ENCODE measurements at places on chromosomes 16 and 17.

GRCh38 chr16:56475201-56475600 lies 23.8 kb downstream of the OGFOD1 start:
- DNase-seq, result no peak

DNA sequence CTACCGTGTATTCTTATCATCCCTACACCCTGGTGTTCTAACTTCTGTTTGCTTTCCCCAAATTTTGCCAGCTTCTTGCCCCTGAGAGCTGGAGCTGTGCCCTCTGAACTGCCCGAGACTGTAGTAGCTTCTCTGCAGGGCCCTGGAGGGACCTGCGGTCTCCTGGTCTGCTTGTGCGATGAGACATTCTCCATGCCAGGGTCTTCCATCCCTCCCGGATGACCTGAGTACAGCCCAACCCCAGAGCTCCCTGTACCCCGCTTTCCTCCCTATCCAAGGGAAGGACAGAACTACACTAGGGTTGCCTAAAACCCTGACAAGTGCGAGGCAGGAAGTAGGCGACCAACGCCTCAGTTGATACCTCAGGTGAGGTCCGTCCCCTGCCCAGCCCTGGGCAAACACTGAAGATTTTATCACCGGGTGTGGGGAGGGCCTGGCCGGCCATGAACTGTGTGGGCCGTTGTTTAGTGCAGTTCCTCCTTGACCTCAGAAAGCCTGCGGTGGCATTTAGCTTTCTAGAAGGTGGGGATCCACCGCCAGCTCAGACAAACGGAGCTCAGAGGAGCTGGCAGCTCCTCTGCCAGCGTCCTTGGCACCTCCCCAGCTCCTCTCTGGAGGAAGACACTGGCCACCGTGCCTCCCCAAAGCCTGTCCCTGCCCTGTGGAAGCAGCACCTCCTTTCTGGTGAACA lies 13.7 kb downstream of the CANT1 start:
- DNase-seq, result no peak

DNA sequence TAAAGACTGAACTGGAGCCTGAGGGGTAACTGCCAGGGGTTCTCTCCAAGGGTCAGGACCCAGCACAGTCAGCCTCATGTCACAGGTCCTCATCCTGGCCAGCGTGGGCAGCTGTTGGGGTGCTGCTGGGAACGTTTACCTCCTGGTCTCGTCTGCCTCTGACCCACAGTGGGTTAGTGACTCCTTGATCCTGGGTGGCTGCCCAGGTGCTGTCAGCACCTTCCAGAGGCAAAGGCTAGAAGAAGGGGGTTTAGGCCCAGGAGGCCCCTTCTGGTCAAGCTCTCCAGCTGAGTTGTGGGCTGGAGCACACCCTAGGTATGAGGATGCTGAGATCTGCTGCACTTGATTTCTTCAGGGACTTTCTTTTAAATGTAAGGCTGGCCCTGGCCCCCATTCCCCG lies 30.3 kb downstream of the AKAP1 start:
- DNase-seq, result no peak

- no peak for DNase-seq
Observed at GRCh38 chr16:31474173-31474714, 2.3 kb downstream of the TGFB1I1 start.

DNA sequence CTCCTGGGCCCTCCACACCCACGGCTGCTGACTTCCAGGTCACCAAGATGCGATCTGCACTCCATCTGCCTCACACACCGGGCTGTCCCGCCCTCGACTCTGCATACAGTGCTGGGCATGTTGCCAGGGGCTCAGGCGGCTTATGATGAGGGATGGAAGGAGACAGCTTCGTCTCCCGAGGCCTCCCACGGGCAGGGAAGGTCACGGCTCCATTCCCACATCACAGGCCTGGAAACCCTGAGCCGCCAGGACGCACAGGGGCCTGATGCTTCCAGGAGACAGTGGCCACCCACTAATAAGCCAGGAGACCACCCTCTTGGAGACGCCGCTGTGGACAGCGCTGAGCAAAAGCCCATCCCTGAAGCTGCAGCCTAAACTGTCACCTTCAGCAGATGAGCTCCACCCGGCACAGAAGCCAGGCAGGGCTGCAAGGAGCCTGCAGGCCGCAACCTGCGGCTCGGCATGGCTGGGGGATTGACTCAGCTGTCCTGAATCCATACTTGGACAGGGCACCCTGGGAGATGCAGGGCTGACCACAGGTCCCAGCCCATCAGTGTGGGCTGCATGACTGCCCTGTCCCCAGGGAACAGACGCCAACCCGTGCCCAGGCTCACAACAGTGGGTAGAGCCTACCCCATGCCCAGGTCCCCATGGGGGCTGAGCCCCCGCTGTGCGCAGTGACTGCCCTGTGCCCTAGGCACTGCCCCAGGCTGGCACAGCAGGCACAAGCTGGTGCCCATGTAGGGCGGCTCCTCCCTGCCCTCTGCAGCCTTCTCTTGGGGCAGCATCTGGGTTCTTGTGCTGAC lies 34.4 kb downstream of the SLC7A5 start:
- DNase-seq, result no peak

DNA sequence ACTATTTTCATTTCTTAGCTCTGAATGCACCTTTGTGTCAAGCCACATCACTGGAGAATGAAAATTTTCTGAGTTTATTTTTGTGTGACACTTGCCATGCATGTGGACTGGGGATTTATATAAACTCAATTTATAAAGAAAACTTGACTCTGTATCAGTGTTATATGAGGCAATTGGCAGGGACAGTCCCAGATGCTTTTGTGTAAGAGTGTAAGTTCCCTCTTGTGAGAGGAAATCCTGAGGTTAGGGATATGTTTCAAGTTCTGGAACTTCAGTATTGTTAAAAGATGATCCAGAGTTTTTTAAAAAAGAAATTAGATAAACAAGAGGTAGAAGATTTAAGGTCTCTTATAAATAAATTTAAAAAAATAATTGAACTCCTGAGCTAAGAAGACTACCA lies 10.9 kb upstream of the CCL8 start:
- no peak for DNase-seq

GRCh38 chr16:82995286-82995923 lies 368.6 kb downstream of the CDH13 start:
- DNase-seq, result no peak

GRCh38 chr17:50034498-50035364 lies 21.2 kb upstream of the ITGA3 start:
- DNase-seq, result no peak

GRCh38 chr17:45925311-45925710 lies 31.0 kb downstream of the MAPT start:
- no peak for DNase-seq

- no peak for DNase-seq
Observed at GRCh38 chr17:62057696-62058095, 7.4 kb downstream of the MED13 start.

DNA sequence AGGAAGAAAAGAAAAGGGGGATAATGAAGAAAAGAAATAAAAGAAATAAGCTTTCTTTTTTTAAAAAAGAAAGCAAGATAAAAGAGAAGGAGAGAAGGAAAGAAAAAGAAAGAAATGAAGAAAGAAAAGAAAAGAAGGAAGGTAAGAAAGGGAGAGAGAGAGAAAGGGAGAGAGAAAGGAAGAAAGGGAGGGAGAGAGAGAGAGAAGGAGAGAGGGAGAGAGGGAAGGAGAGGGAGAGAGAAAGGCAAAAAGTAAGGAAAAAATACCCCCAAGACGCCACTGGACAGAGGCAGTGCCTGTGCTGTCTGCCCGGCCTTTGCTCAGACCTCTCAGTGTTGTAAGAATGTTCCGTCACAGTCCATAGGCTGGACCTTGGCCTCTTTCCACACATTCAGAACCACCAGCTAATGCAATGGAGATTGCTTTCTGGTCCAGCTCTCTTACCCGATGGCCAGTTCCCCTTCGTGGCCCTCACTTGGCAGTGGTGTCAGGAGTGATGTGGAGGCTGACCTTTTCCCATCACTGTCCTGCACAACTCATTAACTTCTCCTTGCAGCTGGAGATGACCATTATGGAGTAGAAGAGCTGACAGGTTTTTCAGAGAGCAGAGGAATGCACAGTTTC lies 14.3 kb upstream of the HNF1B start:
- no peak for DNase-seq

- DNase-seq, result no peak
Observed at GRCh38 chr17:17507465-17508011, 11.3 kb upstream of the RASD1 start.

DNA sequence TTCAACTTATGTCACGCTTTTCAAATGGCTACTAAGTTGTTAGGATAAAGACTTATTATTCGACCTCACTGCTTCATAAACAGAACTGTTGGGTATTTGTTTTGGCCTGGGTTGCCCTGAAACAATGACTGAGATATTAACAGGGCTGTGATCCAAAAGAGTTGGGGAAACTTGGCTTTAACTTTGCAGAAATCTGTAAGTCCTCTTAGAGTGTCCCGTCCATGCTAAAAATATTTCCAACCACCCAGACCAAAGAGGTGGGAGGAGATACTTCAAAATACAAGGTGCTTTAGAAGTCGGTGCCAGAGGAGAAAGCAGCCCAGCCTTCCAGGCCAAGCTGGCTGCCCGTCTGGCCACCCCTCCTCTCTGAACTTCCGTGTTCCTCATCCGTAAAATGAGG lies 16.1 kb upstream of the SPATA32 start:
- DNase-seq, result no peak

GRCh38 chr17:60716766-60717165 lies 39.1 kb downstream of the BCAS3 start:
- no peak for DNase-seq

- no peak for DNase-seq
Observed at GRCh38 chr16:30711712-30712111, 12.7 kb downstream of the SRCAP start.

GRCh38 chr16:12062343-12063003 lies 85.9 kb downstream of the SNX29 start:
- no peak for DNase-seq

DNA sequence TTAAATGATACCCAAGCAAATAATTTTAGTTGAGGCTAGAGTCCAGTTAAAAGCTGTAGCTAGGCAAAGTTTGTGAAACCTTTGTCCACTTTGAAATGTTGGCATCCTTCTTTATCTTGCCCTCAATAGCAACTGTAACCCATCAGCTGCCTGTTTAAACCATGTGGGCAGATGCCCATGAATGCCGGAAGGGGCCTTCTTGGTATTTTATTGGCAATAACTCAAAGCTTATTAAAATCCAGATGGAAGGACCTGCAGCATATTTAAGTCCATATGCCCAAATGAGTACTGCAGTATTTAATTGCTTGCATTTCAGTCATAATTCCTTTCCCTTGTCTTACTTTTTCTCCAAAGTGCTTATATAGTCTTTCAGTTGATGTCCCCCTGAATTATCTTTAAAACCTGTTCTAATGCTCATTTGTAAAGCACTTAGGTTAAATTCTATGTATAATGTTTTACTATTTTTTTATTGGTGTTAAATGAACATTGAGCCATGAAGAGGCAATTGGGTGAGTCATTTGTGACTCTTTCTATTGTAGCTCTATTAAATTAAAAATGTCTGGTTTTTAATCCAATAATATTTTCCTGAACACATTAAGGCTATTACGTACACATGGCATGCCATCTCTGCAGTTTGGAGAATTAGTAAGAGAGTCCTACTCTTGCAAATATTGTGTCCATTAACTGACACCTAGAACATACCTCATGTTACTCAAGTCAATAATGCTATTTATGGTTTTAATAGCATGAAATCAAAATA lies 225.3 kb downstream of the KCNJ2 start:
- DNase-seq, result no peak

- no peak for DNase-seq
Observed at GRCh38 chr16:87066133-87067002, 250.8 kb downstream of the C16orf95 start.

- no peak for DNase-seq
Observed at GRCh38 chr16:69513180-69513966, 52.4 kb upstream of the NFAT5 start.

DNA sequence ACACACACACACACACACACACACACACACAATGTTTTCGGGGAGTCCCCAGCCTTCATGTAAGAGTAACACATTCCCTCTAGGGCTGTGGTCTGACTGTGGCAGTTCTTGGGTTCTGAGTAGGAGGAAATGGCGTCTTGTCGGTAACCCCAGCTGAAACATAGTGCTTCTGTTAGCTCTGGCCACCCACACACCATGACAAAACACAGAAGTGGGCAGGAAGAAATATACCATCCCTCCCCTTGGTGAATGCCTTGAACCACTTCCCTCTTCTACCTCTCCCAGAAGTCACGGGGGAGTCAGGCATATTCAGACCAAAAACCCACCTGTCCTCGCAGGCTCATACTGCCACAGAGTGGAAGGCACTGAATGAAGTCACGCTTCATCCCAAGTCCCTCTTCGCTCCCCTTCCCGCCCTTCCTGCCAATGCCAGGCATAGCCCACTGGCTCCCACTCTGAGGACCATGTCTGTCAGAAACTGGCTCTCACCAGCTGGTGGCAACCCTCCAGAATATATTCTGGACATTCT lies 11.5 kb downstream of the SLC35B1 start:
- DNase-seq, result peak; percentile 65

DNA sequence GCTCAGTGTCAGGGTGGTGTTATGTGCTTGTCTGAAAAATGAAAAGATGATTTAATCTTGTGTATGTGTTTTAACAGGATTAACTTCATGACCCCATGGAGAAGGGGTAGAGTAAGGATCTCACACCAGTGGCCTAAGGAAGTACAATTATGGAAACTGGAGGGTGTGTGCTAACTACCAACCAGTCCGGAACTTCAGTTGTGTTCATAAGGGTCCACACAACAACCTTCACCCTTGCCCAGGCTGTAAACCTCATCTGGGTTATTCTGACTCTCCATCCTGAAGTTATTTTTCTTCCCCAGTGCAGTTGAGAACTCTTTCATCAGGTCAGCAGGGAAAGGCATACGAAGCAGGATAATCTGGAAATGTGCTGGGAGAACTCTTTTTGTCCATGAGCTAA lies 158.9 kb downstream of the MAP2K6 start:
- no peak for DNase-seq

DNA sequence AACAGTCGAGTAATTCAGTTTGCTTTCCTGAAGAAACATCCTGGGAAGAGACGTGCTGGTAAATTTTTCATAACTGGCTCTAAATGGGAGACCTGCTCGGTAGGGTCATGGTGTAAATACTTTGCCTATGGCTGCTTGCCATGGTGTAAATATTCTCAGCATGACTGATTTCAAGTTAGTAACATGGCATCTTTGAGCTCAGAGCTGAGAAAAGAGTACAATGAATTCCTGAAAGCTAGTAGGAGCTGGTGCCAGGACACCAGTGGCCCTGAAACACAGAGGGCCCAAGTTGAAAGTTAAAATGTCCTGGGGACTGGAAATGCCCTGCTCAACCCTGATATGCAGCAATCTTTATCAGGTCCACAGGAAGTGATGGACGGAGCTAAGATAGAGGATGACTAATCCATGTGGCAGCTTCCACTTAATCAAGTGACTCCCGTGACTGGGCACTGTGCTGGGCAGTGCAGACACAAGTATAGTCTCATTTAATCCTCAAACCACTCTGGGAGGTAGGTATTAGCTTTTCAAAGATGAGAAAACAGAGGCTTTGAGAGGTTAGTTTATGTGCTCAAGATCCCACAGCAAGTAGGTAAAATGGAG lies 130.1 kb upstream of the ADAMTS18 start:
- DNase-seq, result no peak

- DNase-seq, result peak; percentile 62
Observed at GRCh38 chr17:40322358-40323315, 13.7 kb downstream of the RARA start.
